ENCODE measurements at places on chromosomes 1 and 21. TPM values are rescaled to one million over a fixed set of nuclear protein-coding genes. Genes with fewer than 3 reads are reported as not detected.

GBP5 gene
- not detected for total RNA-seq

GRCh38 chr1:203041351-203041932 lies 15.2 kb downstream of the PPFIA4 start:
- no peaks in the 10 kb centered on the region for H3K27me3 ChIP-seq
- peaks cover 13% of the 10 kb centered on the region for H3K4me1 ChIP-seq
- DNase-seq = no peak
- no peak overlapping the region for H3K27ac ChIP-seq
- H3K4me3 ChIP-seq = no peak overlapping the region

DNA sequence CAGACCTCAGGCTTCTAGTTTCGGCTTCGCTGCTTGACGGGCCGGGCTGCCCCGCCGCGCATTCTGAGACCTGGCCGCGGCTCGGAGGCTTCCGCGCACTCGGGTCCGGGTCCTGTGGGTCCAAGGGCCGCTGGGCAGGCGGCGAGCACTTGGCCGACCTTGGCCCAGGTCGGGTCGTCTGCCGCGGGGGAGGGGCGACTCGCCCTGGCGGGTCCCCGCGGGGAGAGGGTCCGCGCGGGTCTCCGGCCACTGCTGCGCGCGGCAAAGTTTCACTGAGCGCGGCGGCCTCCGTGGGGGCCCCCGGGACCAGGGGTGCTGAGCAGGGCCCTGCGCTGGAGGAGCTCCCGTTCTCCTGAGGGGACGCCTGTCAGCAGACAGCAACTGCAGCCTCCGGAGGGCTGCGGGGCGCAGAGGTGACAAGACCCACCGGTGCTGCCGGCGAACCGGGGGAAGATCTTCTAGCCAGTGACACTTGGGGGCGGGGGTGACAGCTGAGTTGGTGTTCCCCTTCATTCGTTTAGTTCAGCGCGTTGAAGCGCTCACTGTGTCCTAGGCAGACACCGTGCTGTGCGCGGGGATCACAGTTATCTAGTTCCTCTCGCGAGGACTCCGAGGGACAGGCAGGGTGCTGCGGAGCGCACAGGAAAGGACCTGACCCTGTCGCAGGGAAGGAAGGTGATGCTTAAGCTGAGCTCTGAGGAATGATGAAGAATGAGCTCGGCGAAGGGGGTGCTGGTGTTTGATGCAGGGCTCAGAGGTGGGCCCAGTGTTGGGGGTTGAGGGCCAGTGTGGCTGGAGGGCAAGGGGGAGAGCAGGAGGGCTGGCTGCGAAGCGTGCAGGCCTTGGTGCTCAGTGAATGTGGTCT lies 725 bp downstream of the MTFR1L start:
- peak; percentile 78 for DNase-seq
- peaks cover 21% of the 10 kb centered on the region for H3K4me1 ChIP-seq
- no peaks in the 10 kb centered on the region for H3K27me3 ChIP-seq
- no peaks in the 10 kb centered on the region for H3K36me3 ChIP-seq
- H3K27ac ChIP-seq = peak overlapping the region; percentile 90
- H3K4me3 ChIP-seq = peak overlapping the region; percentile 67

DNA sequence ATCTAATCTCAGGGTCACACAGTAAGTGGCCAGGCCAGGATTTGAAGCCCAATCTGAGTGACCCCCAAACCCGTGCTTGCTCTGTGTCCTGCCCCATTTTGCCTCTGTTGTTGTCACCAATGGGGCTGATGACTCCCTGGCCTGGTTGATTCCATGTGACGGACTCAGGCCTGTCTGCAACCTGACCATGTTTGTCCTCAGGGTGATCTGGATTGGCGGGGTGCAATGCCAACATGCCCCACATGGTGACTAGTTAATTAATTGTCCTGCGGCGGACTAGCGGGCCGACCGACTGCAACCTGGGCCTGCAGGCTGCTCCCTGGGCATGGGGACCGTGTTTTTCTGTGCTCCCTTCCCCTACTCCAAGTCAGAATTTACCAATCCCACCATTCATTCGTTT lies 256.3 kb downstream of the MATN1 start:
- H3K4me3 ChIP-seq = no peak overlapping the region
- H3K36me3 ChIP-seq = no peaks in the 10 kb centered on the region
- DNase-seq = no peak
- H3K27ac ChIP-seq = no peak overlapping the region
- no peaks in the 10 kb centered on the region for H3K4me1 ChIP-seq
- H3K27me3 ChIP-seq = no peaks in the 10 kb centered on the region

DNA sequence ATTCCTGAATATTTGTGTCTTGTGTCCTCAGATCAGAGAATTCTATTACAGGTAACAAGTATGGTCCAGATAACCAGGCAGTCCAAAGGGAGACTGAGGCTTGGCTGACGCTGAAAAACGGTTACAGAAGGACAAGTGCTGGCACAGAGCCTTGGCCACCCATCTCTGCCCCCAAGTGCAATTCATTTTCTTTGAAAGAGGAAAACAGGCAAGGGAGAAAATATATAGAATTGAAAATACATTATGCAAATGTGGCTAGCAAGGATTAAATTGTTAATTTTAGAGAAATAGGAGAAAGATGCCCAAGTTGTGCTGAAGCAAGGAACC lies 1.2 kb downstream of the SORT1 start:
- H3K36me3 ChIP-seq = no peaks in the 10 kb centered on the region
- peak overlapping the region; percentile 24 for H3K27ac ChIP-seq
- peaks cover 33% of the 10 kb centered on the region for H3K4me1 ChIP-seq
- peak overlapping the region; percentile 46 for H3K4me3 ChIP-seq

DNA sequence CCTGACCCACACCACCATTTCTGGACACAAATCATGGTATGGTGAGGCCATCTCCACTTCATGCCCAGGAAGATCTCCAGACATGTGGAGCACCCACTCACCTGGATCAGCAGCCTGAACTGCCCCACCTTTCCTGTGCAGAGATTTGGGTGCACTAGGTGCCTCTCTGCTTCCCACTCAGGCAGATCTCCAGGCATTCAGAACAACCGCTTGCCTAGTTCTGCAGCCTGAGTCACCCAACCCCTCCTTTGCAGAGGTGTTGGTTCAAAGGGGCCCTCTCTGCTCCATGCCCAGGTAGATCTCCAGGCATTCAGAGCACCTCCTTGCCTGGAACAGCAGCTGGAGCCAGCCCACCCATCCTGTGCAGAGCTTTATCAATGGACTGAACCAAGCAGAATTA lies 620.8 kb downstream of the LRRIQ3 start:
- no peaks in the 10 kb centered on the region for H3K36me3 ChIP-seq
- no peak overlapping the region for H3K4me3 ChIP-seq
- H3K27me3 ChIP-seq = no peaks in the 10 kb centered on the region
- H3K27ac ChIP-seq = no peak overlapping the region

- H3K36me3 ChIP-seq = no peaks in the 10 kb centered on the region
- no peaks in the 10 kb centered on the region for H3K4me1 ChIP-seq
These were observed 30.5 kb upstream of the PIK3CD start for GRCh38 chr1:9621032-9621431.

- H3K36me3 ChIP-seq = no peaks in the 10 kb centered on the region
- peaks cover 67% of the 10 kb centered on the region for H3K4me1 ChIP-seq
- H3K27me3 ChIP-seq = no peaks in the 10 kb centered on the region
- no peak overlapping the region for H3K4me3 ChIP-seq
- peak overlapping the region; percentile 96 for H3K27ac ChIP-seq
These were observed 167.7 kb downstream of the TOMM20 start for GRCh38 chr1:234960722-234961455.
